Activated CD8-positive, alpha-beta T cell treated with anti-CD3 and anti-CD28 coated beads, Interleukin-2, amount 10 ng/mL, durations not matched to agents 7 days and 5 days (primary cell): ENCODE measurements at places on chromosomes 3 and 15. TPM values are rescaled to one million over a fixed set of nuclear protein-coding genes. Genes with fewer than 3 reads are reported as not detected.

GRCh38 chr3:128076483-128077201 lies 24.4 kb downstream of the SEC61A1 start:
- no peak overlapping the region for H3K27ac ChIP-seq
- H3K4me1 ChIP-seq: peaks cover 20% of the 10 kb centered on the region
- peaks cover 22% of the 10 kb centered on the region for H3K36me3 ChIP-seq
- no peak for DNase-seq

DNA sequence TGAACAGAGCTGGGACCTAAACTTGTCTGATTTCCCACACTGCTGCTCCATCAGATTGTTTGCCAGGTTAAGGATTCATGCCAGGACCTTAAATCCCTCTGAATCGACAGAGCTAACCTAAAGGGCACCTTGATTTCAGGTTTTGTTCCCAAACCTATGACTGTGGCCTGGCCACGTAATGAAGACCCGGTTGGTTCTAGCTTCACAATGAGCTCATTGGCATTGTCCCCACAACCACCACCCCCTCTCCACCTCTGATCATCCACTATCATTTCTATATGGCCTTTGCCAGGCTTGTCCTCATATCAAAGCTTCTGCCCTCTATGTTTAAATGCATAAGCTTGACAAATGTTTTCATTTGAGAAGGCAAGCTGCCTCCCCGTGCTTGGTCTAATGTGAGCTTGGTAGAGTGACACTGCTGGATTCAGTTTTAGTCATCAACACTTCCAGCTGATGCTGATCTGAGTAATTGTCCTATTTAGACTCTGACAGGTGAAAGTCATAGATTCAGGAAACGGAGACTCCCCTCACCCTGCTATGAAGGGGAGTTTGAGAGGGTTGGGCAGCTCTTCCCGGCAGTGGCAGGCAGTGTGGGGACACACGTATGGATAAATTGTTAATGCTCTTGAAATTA lies 407.1 kb upstream of the CFAP20DC start:
- H3K4me3 ChIP-seq: no peak overlapping the region
- H3K4me1 ChIP-seq: peaks cover 25% of the 10 kb centered on the region
- H3K27ac ChIP-seq: no peak overlapping the region
- H3K27me3 ChIP-seq: no peaks in the 10 kb centered on the region
- peaks cover 26% of the 10 kb centered on the region for H3K36me3 ChIP-seq
- DNase-seq: no peak

DNA sequence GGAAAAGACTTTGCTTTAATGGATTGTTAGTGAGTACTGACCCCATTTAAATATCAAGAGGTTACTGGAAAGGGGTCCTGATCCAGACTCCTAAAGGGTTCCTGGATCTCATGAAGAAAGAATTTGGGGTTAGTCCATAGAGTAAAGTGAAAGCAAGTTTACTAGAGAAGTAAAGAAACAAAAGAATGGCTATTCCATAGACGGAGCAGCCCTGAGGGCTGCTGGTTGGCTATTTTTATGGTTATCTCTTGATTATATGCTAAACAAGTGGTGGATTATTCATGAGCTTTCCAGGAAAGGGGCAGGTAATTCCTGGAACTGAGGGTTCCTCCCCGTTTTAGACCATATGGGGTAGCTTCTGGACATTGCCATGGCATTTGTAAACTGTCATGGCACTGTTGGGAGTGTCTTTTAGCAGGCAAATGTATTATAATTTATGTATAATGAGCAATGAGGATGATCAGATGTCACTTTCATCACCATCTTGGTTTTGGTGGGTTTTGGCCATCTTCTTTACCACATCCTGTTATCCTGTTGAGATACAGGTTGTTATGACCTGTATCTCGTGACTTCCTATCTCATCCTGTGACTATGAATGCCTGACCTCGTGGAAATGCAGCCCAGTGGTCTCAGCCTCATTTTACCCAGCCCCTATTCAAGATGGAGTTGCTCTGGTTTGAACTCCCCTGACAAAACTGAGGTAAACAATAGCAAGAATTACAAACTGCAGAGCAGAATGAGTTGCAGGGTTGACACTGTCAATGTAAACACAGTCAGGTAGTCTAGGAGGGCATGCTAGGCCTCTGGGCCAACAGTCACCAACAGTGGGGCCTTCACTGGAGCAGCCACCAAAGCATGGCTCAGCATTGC lies 10.3 kb upstream of the GPR160 start:
- peak overlapping the region; percentile 73 for H3K27ac ChIP-seq
- H3K36me3 ChIP-seq: peaks cover 11% of the 10 kb centered on the region
- peaks cover 8% of the 10 kb centered on the region for H3K27me3 ChIP-seq
- H3K4me3 ChIP-seq: no peak overlapping the region
- H3K4me1 ChIP-seq: peaks cover 35% of the 10 kb centered on the region
- peak; percentile 63 for DNase-seq

DNA sequence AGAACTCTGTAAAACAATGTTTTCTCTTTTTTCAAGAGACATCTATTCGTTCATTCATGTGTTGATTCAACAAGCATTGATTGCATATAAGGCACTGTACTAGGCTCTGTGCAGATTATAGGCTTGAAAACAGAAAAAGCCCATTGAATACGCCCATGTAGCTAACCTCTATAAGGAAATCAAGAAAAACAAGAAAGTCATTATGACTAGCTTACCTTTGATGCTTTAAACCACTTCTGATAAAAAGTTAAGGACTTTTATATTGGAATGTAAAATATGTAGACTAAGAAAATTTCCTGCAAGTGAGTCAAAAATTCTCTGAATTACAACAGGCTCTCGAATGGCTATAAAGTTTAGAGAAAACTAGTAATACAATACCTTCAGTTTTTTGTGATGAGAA lies 92.5 kb downstream of the BDH1 start:
- peaks cover 5% of the 10 kb centered on the region for H3K36me3 ChIP-seq
- H3K4me3 ChIP-seq: no peak overlapping the region
- H3K27ac ChIP-seq: no peak overlapping the region
- peaks cover 21% of the 10 kb centered on the region for H3K27me3 ChIP-seq

DNA sequence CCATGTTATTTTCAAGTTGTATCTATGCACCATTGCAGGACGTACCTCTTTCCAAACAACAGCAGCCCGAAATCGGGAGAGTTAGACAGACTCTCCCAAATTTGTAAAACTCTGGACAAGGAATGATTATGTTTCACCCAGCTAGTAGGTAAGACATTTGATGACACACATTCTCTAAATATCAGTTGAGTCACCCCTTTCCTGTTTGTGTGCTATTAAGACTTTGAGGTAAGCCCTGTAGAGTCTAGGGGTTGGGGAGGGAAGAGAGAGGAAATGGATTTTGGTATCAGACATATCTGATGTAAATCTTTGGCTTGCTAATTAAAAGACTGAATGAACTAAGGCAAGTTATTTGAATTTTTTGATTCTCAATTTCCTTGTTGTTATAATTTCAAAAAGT lies 999.0 kb downstream of the TUSC7 start:
- DNase-seq: no peak
- no peak overlapping the region for H3K27ac ChIP-seq
- no peaks in the 10 kb centered on the region for H3K36me3 ChIP-seq

GRCh38 chr3:180466401-180467011 lies 135.5 kb upstream of the TTC14 start:
- no peaks in the 10 kb centered on the region for H3K27me3 ChIP-seq
- no peak overlapping the region for H3K27ac ChIP-seq
- no peak overlapping the region for H3K4me3 ChIP-seq
- no peaks in the 10 kb centered on the region for H3K4me1 ChIP-seq
- DNase-seq: no peak

- H3K4me3 ChIP-seq: no peak overlapping the region
- peaks cover 54% of the 10 kb centered on the region for H3K36me3 ChIP-seq
Observed at GRCh38 chr3:197567904-197568681, 12.3 kb upstream of the BDH1 start.

DNA sequence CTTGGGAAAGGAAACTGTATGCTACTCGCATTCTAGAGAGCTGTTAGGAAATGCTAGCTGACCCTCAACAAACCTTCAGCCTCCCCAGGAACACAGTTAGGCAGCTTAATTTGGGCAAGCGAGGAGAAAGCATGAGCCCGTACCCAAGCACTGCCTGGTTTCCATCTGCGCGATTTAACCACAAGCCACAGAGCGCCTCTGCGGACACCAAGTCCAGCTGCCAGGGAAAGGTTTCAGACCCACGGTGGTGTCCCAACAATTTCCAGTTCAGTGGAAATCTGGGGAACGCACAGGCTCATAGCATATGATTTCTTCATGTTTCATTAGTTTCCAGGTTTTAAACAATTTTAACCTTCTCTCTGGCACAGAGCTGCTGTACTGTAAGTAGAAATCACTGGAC lies 617.6 kb downstream of the FHIT start:
- no peaks in the 10 kb centered on the region for H3K27me3 ChIP-seq
- no peak overlapping the region for H3K4me3 ChIP-seq
- H3K27ac ChIP-seq: no peak overlapping the region

- H3K4me1 ChIP-seq: peaks cover 25% of the 10 kb centered on the region
- H3K36me3 ChIP-seq: no peaks in the 10 kb centered on the region
- no peaks in the 10 kb centered on the region for H3K27me3 ChIP-seq
- no peak overlapping the region for H3K27ac ChIP-seq
- no peak overlapping the region for H3K4me3 ChIP-seq
- DNase-seq: no peak
Observed at GRCh38 chr3:15500107-15500724, 21.3 kb downstream of the COLQ start.

DNA sequence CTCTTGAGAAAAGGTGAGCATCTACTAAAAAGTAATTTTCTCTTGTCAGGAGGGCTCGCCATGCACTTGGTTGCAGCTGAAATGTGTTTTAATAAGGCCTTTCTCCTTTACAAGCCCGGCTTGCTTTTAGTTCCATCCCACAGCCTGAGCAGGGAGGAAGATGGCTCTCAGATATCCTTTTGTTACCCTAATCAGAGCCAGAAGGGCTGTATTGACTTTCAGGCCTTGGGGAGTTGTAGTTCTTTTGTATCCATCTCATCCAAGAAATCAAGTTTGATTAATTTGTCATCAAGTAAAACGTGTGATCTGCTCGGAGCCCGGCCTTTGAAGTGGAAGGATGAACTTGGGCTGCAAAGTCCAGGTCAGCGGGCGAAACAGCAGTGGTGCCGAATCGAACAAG lies 52.9 kb downstream of the EIF4E3 start:
- peaks cover 7% of the 10 kb centered on the region for H3K36me3 ChIP-seq
- H3K4me1 ChIP-seq: no peaks in the 10 kb centered on the region
- no peak overlapping the region for H3K4me3 ChIP-seq
- H3K27ac ChIP-seq: no peak overlapping the region
- DNase-seq: no peak

DNA sequence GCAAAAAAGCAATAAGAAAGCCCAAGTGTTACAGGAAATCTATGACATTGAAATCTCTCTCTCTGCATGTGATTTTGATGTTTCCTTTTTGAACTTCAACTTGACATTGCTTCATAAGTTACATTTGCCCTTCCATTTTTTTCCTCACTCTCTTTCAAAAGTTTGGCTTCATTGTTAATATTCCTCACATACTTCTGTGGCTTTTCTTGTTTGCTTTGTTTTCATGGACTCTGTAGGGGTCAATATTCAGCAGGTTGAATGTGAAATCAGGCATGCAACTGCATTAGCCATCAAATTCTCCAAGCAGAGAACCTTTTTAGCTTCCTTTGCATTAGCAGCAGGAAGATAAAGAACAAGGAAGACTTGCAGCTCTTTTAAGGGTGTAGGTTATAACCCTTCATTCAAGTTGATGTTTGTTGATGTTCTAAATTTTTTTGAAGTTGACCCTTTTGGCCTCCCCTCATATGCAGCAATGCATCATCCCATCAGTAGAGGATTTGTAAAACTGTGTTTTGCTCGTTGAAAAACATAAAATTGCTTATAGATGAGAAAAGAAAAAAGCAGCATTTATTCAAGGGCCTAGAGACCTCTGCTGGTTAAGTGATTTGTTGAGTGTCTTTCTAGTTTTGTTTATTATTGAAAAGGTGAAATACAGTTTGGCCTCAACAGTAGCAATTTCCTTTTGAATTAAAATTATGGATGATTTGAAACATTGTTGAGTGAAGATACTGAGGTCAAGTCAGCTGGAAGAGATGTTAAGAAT lies 211.4 kb downstream of the IL5RA start:
- no peaks in the 10 kb centered on the region for H3K36me3 ChIP-seq
- H3K4me1 ChIP-seq: no peaks in the 10 kb centered on the region
- no peak overlapping the region for H3K4me3 ChIP-seq
- H3K27ac ChIP-seq: no peak overlapping the region

- no peak for DNase-seq
- no peak overlapping the region for H3K4me3 ChIP-seq
- H3K36me3 ChIP-seq: no peaks in the 10 kb centered on the region
- H3K27ac ChIP-seq: no peak overlapping the region
Observed at GRCh38 chr3:27559835-27560234, 75.7 kb upstream of the SLC4A7 start.

- no peak for DNase-seq
- no peak overlapping the region for H3K4me3 ChIP-seq
- H3K36me3 ChIP-seq: peaks cover 31% of the 10 kb centered on the region
- no peak overlapping the region for H3K27ac ChIP-seq
- no peaks in the 10 kb centered on the region for H3K27me3 ChIP-seq
Observed at GRCh38 chr3:15585111-15585845, 16.1 kb downstream of the HACL1 start.

GRCh38 chr15:100663915-100664281 lies 61.5 kb downstream of the ASB7 start:
- no peaks in the 10 kb centered on the region for H3K36me3 ChIP-seq
- no peak for DNase-seq
- peaks cover 9% of the 10 kb centered on the region for H3K27me3 ChIP-seq
- no peaks in the 10 kb centered on the region for H3K4me1 ChIP-seq
- no peak overlapping the region for H3K27ac ChIP-seq

GRCh38 chr15:68819495-68820294 lies 1.0 kb downstream of the ANP32A start:
- DNase-seq: peak; percentile 52
- H3K4me3 ChIP-seq: peak overlapping the region; percentile 100
- H3K36me3 ChIP-seq: peaks cover 32% of the 10 kb centered on the region
- peaks cover 36% of the 10 kb centered on the region for H3K4me1 ChIP-seq

Gene CCRL2
- 10.1 TPM for total RNA-seq

Gene GJD2
- total RNA-seq: not detected

Gene NUTM1
- not detected for total RNA-seq

Gene RETNLB
- not detected for total RNA-seq
